ENCODE measurements at places on chromosomes 2 and 18. TPM values are rescaled to one million over a fixed set of nuclear protein-coding genes. Genes with fewer than 3 reads are reported as not detected.

- no peak for DNase-seq
Measured at GRCh38 chr18:30481871-30482270, 560.7 kb downstream of the DSC3 start.

Gene VRK2
- 35.0 TPM for total RNA-seq

GRCh38 chr2:8525582-8526402 is 156.1 kb upstream of the ID2 start:
- no peak for DNase-seq

Gene PARD6G
- total RNA-seq: 2.8 TPM

GRCh38 chr2:168404764-168405163 is 51.3 kb upstream of the CERS6 start:
- DNase-seq: no peak

Gene CYS1
- 0.13 TPM for total RNA-seq
